ENCODE measurements at places on chromosomes 3 and 15.
A peak's percentile ranks its signal among the peaks of the same experiment; 100 is the strongest.

- no peak for DNase-seq
Observed at GRCh38 chr3:168123201-168124176, 27.8 kb upstream of the GOLIM4 start.

GRCh38 chr15:79769069-79769481 is 127.7 kb downstream of the MTHFS start:
- DNase-seq: peak; percentile 11

GRCh38 chr3:123678108-123678511 is 93.3 kb upstream of the HACD2 start:
- DNase-seq: no peak

GRCh38 chr3:58157700-58158099 is 53.1 kb downstream of the DNASE1L3 start:
- no peak for DNase-seq

- DNase-seq: no peak
Observed at GRCh38 chr3:108085810-108086350, 5.0 kb downstream of the CD47 start.

- no peak for DNase-seq
Observed at GRCh38 chr3:98807011-98807410, 43.9 kb downstream of the ST3GAL6 start.

- no peak for DNase-seq
Observed at GRCh38 chr3:117217355-117217754, 507.8 kb downstream of the TUSC7 start.
